Stimulated activated CD4-positive, alpha-beta T cell treated with anti-CD3 and anti-CD28 coated beads, Interleukin-4, amount 100 ng/mL, for 24 hours (primary cell): ENCODE measurements at places on chromosomes 3 and 15.

DNA sequence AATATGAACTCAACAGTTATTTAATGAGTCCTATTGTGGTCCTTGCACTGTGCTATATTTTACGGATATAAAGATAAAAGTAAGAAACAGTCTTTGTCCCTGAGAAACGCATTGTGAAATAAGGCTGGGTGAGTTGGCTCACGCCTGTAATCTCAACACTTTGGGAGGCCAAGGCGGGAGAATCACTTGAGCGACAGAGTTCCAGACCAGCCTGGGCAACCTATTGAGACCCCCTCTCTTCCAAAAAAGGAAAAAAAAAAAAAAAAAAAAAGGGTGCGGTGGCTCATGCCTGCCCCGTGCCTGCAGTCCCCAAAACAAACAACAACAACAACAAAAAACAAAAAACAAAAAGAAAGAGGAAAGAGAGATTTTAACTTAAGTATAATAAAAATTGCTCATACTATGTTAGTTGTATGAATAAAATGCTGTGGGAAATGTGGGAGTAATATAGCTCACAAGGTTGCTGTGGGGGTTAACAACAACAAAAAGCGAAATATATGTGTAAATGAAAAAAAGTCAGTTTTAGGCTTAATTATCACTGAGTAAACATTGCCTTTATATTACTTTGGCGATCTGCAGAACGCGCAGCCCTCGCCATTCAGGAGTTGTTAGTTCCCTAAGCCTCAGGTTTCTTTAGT is 461 bp upstream of the FNDC3B start:
- DNase-seq: no peak

- DNase-seq: no peak
These were observed 177.0 kb downstream of the AGBL1 start for GRCh38 chr15:86256628-86257027.

DNA sequence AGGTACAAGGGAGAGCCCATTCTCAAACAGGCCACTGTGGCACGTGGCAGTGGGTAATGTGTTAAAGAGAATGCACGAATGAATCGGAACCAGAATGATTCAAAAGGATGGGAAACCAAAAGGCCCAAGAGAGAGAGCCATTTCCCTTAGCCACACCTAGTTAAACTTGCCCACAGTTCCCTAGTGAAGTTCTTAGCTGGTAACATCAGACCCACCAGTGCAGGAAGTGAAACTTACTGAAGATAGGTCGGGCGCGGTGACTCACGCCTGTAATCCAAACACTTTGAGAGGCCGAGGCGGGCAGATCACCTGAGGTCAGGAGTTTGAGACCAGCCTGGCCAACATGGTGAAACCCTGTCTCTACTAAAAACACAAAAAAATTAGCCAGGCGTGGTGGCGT is 97.1 kb downstream of the MEX3B start:
- DNase-seq: no peak

DNA sequence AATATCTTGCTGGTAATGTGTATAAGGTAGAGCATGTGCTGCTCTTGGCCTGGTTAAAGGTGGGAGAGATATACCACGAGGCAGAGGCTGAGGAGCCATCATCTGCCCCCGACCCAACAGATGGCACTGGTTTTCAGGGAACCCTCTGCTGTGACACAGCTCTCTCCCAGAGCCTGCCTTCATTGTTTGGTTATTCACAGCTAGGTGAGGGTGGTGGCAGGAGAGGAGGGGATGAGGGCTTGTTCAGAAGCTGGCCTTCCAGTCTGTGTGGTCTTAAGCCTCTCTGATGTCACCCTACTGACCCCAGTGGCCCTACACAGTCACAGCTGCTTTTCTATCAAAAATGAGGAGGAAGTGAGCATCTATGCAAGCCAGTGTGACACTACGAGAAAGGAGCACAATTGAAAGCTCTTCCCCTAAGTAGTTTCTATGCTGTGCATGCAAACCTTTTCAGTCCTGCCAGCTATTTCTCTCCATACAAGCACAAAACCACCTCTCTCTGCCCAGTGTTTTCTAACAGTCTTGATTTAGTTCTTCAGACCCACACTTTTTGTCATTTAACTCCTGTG is 258.4 kb upstream of the AGTR1 start:
- no peak for DNase-seq

DNA sequence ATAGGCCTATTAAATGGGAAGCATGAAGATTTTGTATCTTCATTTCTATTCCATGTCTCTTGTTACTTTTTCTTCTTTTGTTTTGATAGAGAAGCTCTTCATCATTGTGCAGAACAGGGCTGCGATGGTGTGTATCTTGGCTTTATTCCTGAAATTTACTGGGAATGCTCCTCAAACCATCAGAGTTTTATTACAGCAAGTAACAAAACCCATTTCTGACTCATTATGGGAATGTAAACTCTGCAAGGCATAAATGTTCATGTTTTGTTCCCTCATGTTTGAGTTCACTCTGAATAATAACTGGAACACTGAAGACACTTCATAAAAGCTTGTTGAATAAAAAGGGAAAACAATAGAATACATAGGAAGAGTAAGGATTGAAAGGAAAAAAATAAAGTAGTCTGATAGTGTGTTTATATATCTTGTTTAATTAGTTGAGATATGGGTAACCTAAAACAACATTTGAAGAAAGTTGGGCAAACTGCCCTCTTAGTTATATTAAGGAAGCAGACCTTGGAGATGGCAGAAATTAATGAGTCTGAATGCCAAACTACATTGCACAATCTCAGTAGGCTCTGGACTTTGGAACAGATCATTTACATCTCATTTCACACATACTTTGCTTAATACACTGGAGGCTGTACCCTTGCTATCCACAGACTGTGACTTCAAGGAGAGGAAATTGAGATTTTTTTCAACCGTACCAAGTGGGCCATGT is 521.5 kb downstream of the GRM7 start:
- no peak for DNase-seq

DNA sequence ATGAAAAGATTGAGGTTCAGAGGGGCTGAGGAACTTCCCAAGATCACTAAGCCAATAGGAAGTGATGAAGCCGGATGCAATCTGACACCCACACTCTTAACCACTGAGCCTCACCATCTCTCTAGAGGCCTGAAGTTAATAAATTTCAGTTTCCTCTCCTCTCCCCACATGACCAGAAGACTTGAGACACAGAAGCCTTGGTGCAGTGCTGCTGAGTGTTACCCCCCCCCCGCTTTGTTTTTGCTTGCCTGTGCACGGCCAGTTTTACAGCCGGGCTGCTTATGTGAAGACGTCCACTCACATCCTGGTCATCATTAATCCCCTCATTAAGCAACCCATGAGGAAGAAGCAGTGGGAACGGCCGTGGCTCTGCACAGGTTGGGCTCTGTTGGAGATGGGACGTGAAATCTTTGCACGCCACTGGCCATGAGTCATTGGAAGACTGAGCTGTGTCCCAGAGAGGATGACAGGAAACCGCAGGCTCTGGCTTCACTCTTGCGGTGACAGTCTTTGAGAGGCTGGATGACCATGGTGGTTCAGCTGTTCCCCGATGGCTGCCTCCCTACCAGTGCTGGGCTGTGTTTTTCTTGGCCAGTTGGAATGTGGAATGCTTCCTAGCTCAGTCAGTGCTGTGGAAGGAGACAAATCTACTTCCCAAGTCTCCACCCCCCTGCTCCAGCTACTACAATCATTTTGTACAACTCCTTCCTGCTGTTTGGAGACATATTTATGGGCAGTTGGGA is 232.6 kb upstream of the LRTM1 start:
- no peak for DNase-seq

DNA sequence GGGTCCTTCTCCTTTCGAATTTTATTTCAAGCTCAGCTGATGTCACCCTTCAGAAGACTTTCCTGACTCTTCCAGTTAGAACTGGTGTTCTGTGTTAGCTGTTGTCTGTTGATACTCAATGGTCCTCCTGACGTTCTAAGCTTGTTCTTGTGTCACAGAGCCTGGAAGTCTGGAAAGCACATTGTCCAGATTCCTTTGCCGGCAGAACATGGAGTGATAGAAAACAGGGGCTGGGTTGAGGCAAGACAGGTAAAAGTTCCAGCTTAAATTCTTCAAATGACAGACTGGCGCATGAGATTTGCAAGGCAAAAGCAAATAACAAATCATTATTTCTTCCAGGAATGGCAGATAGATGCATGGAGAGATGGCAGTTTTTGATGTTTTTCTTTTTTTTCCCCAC is 102.0 kb upstream of the CLSTN2 start:
- no peak for DNase-seq

- DNase-seq: no peak
These were observed 24.2 kb downstream of the PPM1L start for GRCh38 chr3:160780245-160780644.

GRCh38 chr15:67838789-67839332 is 984 bp downstream of the RNU6-1 start:
- DNase-seq: no peak

- no peak for DNase-seq
These were observed 686.2 kb upstream of the NR2F2 start for GRCh38 chr15:95644100-95644875.

DNA sequence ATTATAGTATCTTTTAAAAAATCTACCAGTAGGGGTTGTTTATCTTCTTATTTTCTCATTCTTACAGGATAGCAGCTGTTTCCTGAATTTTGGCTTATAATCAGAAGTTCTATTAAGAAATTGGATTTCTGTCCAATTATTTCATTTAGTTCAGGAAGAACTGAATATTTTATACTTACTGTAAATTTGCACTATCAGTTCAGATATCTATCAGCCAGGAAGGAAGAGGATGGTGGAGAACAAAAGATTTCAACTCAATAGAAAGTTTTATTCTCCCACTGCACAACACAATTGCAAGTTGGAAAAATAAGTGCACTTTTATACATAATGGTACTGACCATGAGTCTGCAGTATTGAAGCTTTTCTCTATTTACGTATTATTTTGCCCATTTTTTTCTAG is 400.9 kb downstream of the PLOD2 start:
- no peak for DNase-seq

DNA sequence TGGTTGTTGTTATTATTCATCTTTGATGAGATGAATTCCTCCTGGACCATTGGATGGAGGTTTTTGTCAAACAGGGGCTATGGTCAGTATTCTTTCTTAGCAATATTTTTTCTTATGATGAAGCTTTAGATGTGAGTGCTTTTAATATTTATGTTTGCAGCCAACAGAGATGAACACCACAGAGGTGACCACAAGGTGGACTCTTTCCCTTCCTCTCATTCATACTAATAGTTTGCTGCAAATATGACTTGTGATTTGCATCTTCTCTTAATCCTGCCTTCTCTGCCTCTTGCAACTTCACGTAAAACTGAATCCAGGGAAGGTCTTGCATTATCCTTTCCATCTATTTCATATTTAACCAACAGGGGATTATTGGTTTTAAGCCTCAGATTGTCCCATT is 473.1 kb upstream of the UBE2E2 start:
- no peak for DNase-seq

DNA sequence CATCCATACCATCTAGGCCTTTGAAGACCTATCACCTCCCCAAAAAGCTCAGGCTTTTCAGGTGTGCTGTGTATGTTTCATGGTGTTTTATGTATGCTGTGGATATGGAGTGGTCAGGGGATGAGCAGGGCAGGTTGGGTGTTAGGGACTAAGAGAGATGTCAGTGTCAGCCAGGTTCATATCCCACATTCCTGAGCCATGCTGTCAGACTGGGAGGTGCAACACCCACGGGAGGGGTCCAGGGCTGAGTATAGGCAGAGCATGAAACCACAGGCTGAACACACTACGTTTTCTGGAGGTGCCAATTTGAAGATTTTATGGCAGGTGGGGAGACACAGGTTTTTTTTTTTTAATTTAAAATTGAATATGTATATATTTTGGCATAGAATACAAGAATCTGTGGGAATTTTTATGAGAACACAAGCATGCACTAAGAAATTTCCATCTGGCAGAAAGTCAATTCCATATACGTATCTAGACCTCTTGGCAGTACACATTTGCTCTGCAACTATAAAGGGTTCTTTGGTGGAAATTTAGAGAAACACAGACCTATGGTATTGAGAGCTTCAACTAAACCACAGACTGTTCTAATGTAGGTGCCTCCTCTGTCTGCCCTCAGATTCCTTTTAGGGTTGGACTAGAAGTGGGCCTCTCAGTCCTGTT is 101.9 kb upstream of the RNU6-1 start:
- no peak for DNase-seq

GRCh38 chr3:111476701-111477100 is 65.3 kb upstream of the CD96 start:
- no peak for DNase-seq

DNA sequence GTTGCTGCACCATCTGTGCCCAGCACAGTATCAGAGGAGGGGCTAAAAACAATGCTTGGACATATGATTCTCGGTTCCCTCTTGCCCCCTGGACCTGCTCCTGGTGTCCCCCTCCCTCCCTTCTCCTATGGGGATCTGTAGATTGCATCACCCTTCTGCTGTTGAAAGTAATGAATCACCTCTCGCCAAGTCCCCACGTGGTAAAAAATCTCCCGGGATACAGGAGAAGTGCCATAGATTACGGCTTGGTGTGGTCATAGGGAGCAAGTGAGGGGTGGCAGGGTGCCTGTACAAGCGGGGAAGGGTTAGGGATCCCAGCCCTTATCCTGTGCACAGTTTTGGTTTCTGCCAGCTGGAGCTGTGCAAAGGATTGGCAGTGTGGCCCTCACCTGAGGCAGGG is 37.7 kb downstream of the AMOTL2 start:
- no peak for DNase-seq

DNA sequence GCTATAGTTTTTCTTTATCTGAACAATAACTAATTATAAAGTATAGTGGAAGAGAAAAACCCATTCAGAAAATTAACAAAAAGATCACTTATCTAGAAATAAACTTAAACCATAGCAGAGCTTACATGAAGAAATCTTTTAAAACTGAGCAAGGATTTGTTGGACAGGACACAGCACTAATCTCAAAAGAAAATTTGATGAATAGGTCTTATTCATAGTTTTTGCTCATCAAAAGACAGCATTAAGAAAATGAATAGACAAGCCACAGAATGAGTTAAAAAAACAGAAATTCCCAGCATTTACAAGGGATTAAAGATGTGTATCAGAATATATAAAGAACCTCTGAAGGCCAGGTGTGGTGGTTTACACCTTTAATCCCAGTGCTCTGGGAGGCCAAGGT is 29.5 kb downstream of the PIK3CA start:
- no peak for DNase-seq

DNA sequence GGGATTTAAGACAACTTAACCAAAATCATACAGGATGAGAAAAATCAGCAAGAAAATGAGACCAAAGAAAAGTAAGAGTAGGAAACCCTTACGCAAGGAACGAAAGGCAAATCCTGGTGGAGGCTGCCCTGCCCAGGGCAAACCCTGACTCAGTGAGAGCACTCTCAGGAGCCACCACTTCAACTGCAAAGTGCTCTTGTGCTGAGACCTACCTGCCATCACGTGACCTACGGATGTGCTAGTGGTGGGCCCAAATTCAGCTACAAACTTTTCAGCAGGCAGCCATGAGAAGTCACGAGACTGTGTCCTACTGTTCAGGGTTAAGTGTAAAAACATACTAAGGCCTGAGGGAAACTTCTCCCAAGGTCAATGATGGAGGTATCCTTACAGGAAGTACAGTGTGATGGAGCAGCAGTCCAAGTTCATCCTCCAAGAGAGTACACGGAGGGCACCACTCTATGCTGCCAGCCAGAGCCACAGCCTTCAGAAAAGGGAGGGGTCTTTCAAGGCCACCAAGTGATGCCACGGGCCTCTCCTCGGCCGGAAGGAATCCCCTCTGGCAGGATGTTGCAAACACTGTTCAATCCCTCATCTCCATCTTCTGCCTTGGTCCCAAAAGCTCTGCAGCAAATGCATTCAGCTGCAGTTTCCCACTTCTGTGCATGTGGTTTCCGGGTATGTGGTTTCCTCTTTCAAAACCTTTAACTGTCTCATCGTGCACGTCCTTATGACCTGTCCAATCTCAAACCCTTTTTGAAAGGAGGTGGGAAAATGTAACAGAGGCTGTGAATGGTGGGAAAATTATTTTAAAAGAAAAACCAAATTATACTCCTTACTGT is 9.5 kb downstream of the CHSY1 start:
- DNase-seq: peak; percentile 55

GRCh38 chr15:48337607-48338006 is 6.4 kb downstream of the DUT start:
- no peak for DNase-seq
